Common myeloid progenitor, CD34-positive (primary cell): ENCODE measurements at places on chromosomes 5 and 9.

- no peak for DNase-seq
Measured at GRCh38 chr5:124670722-124671184, 75.7 kb downstream of the ZNF608 start.

DNA sequence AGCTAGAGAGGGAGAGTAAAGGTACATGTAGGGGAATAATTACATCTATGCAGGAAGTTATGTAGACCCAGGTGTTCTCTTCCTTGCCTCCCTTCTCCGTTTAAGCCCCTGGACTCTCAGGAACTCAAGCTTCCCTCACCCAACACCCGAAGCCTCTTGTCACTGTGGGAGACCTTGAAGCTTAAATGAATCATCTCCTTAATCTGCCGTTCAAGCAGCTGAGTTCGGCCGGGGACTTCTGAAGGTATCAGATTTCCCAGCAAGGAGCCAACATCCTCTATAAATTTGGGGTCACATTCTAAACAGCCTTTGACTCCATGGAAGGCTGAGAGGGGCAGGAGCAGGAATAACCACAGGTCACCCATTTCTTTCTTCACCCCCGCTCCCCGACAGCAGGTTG is 412 bp downstream of the IZUMO3 start:
- no peak for DNase-seq

GRCh38 chr9:133991964-133992779 is at the start of gene VAV2:
VAV2 (minus strand) TSS chr9:133992324; CDS start chr9:133992278, 46 bp downstream.
- DNase-seq: peak; percentile 33

GRCh38 chr5:123785162-123786071 is 273.4 kb downstream of the CSNK1G3 start:
- DNase-seq: no peak

DNA sequence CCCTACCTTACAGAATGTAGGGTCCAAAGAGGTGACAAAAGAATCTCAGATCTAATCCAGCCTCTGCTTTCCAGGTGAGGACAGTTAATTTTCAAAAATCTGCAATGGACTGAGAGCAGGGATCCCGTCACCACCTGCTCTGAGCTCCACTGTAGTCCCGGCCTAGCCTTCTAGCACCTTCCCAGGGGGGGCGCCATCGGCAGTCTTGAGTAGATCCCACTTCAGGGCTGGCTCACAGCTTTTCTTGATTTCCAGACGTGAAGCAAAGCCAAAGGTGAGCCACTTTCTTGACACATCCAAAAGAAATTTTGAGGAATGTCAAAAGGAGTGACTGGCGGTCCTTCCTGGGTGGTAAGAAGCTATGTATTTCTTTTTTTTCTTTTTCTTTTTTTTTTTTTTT is 114.1 kb downstream of the SYK start:
- peak; percentile 41 for DNase-seq
